CD4-positive, alpha-beta memory T cell (primary cell): ENCODE measurements at places on chromosomes 7 and 10. TPM values are rescaled to one million over a fixed set of nuclear protein-coding genes. Genes with fewer than 3 reads are reported as not detected.

Gene ARMC10
- 28.4 TPM for total RNA-seq

Gene DGKI
- total RNA-seq: 0.11 TPM

Gene FOXI2
- not detected for total RNA-seq

- H3K27ac ChIP-seq: no peak overlapping the region
- H3K36me3 ChIP-seq: no peaks in the 10 kb centered on the region
- DNase-seq: no peak
- no peaks in the 10 kb centered on the region for H3K4me1 ChIP-seq
- no peak overlapping the region for H3K4me3 ChIP-seq
These were observed 404.1 kb upstream of the MKI67 start for GRCh38 chr10:128530301-128530700.

GRCh38 chr7:108385834-108386422 is 70.3 kb downstream of the NRCAM start:
- no peak for DNase-seq
- no peaks in the 10 kb centered on the region for H3K4me1 ChIP-seq
- no peak overlapping the region for H3K4me3 ChIP-seq

DNA sequence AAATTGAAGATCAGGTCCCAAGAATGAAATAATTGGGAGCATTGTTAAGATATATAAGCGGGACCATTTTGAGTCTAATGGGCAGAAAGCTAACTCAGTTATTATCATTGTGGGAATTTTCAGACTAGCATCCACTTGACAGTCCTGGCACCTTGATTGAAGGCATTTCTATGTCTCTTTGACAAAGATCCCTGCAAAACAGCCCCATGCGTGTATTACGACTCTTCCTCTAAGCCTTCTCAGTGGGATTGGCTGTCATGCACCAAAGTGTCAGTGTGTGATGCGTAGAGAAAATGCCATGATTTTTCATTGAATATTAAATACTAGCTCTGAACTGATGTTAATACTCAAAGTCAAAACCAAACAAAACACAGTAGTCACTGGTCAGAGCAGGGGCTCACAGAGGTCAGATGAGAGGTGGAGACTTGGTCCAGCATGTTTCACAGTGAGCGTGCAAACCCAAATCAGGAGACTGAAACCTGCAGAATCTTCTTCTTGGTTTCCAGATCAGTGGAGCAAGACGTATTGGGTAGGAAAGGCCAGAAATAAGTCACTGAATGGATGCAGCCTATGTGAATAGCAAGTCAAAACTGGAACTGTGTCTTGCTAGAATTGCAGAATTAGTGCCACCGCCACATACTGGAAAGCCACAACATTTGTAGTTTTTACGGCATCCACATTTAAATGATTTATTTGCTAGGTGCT is 303.6 kb upstream of the AKR1E2 start:
- no peaks in the 10 kb centered on the region for H3K27me3 ChIP-seq
- H3K4me1 ChIP-seq: no peaks in the 10 kb centered on the region
- no peak for DNase-seq
- no peak overlapping the region for H3K4me3 ChIP-seq
- H3K27ac ChIP-seq: no peak overlapping the region
- H3K36me3 ChIP-seq: no peaks in the 10 kb centered on the region

GRCh38 chr10:125027871-125028869 is 86.2 kb downstream of the ZRANB1 start:
- no peaks in the 10 kb centered on the region for H3K36me3 ChIP-seq
- H3K4me3 ChIP-seq: no peak overlapping the region
- H3K27ac ChIP-seq: no peak overlapping the region
- H3K4me1 ChIP-seq: no peaks in the 10 kb centered on the region
- DNase-seq: no peak

DNA sequence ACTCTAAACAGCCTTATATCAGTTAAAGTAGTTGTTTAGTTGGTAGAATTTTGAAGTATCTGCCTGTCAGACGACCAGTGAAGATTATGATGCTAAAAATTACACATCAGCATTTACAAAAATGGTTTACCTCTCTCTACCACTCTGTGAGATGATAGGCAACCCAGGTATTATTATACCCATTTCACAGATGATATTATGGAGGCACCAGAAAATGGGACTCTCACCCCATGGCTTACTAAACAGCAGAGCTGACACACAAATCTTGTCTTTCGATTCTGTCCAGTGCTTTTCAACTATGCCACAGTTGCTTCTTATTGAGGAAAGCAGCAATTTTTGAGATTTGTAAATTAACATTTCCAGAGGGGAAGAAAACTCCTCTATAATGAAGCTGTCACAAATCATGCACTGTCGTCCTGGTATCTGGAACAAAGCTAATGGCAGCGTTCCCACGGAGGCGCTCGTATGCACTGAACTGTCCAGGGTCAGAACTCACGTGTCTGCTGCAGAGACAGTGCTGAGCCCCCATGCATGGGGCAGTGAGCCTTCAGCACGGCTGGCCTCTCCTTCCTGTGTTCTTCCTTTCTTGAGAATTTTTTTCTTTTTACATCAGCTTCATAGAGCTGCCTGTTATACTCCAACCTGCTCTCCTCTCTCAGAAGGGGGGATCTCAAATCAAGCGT is 381.1 kb downstream of the SDK1 start:
- H3K4me3 ChIP-seq: no peak overlapping the region
- H3K27me3 ChIP-seq: no peaks in the 10 kb centered on the region
- DNase-seq: no peak
- no peaks in the 10 kb centered on the region for H3K36me3 ChIP-seq
- no peaks in the 10 kb centered on the region for H3K4me1 ChIP-seq
- no peak overlapping the region for H3K27ac ChIP-seq
